Right ventricle myocardium inferior (tissue), 1 donor: ENCODE measurements at places on chromosomes 7 and 10. TPM values are rescaled to one million over a fixed set of nuclear protein-coding genes. Genes with fewer than 3 reads are reported as not detected.

DNA sequence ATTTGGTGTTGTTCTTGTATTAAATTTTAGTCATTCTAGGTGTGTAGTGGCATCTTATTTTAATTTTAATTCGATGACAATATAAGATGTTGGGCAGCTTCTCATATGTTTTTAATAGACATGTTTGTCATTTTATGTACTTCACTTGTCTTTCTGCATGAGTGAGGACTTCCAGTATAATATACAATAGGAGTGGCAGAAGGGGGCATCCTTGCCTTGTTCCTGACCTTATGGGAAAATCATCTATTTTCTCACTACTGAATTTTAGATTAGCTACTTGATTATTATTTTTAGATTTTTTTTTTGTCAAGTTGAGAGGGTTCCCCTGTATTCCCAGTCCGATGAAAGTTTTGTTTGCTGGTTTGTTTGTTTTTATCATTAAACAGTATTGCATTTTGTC is 495.2 kb upstream of the GRM3 start:
- no peak for DNase-seq

- DNase-seq, result no peak
Observed at GRCh38 chr10:416091-416515, 273.4 kb downstream of the DIP2C start.

The FBXW4 gene
- total RNA-seq, result 93.2 TPM

- DNase-seq, result no peak
Observed at GRCh38 chr7:70268179-70268578, 669.9 kb downstream of the AUTS2 start.

- no peak for DNase-seq
Observed at GRCh38 chr10:112546474-112546873, 99.5 kb downstream of the VTI1A start.

DNA sequence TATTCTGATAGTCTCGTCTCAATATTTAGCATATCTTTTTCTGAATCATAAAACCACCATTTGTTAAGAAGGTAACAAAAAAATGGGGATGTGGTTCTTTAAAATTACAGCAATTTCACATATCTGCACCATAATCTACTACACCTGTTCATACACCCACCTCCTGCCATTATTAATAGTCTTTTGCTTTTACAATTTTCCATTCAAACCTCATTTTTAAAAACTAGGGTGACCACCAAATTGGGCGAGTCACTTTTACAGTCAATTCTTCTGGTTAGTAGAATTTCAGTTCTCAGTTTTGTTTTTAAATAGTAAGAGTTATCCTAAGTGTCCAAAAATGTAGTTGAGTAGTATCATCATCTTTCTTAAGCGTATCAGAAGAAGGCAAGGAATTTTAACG is 48.4 kb upstream of the GSAP start:
- no peak for DNase-seq

The SORCS1 gene
- 2.9 TPM for total RNA-seq

The CPXM2 gene
- total RNA-seq, result 4.6 TPM

- no peak for DNase-seq
Observed at GRCh38 chr10:17905491-17905890, 46.2 kb upstream of the SLC39A12 start.

DNA sequence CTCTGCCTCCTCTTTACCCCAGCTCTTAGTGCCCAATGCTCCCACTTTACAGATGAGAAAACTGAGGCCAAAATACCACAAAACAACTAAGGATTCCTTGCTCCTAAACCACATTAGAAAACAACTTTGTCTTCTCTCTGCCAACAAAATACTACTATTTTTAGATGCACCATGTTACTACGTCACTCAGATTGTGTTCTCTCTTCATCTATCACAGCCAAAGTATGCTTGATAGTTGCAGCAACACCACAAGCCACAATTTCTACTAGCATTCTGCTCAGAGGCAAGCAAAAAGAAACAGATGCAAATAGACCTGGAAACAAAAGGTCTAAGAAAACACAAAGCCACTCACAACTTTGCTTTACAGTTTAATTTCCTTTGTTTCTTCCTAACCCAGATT is 3.3 kb upstream of the PDE1C start:
- no peak for DNase-seq

DNA sequence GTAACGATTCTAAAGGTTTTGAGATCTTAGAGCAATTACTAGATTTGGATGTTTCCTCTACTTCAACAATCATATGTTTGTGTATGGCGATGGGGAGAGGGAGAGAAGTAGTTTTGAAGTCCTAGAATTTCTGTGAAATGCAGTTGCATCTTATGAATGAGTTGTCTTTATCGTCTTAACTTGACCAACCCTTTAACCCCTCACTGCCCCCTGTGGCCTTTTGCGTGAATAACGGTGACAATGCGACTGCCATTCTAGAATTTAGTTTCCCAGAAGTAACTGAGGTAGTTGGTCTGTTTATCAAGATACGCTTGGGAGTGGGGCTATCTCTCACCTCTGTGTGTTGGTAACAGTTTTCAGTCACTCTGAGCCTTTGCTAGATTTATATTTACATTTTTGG is 204.6 kb downstream of the HDAC9 start:
- DNase-seq, result no peak

The SCART1 gene
- 0.30 TPM for total RNA-seq

The GPR37 gene
- total RNA-seq, result not detected

GRCh38 chr10:82171899-82172298 is 296.9 kb downstream of the NRG3 start:
- no peak for DNase-seq

The ANXA8 gene
- 1.1 TPM for total RNA-seq

GRCh38 chr10:43037942-43038782 is 38.7 kb upstream of the RET start:
- DNase-seq, result no peak

The SPDYE2B gene
- total RNA-seq, result not detected

- DNase-seq, result no peak
Observed at GRCh38 chr7:115662676-115663075, 367.9 kb downstream of the TFEC start.

- DNase-seq, result peak; percentile 48
Observed at GRCh38 chr10:72001033-72001395, 36.8 kb downstream of the CHST3 start.

GRCh38 chr10:90526721-90527120 is 331.1 kb downstream of the HTR7 start:
- DNase-seq, result no peak

- no peak for DNase-seq
Observed at GRCh38 chr10:123045961-123046731, 37.3 kb downstream of the ACADSB start.

DNA sequence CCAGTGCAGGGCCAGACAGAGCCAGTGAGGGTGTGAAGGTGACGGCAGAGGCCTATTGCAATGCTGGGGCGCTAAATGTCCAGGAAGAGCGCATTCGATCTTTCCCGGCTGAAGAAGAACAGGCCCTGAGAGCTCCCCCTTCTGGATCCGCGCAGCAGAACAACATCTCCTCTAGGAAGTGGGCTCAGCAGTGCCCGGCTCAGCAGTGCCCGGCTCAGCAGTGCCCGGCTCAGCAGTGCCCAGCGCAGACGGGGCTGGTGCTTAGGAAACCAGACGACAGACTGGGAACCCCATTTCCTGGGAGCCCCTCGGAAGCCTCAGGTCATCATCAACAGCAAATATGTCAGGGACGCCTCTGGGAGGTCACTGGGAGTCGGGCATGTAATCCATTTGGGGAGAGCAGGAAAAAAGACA is 4.7 kb upstream of the NOS3 start:
- DNase-seq, result peak; percentile 68

DNA sequence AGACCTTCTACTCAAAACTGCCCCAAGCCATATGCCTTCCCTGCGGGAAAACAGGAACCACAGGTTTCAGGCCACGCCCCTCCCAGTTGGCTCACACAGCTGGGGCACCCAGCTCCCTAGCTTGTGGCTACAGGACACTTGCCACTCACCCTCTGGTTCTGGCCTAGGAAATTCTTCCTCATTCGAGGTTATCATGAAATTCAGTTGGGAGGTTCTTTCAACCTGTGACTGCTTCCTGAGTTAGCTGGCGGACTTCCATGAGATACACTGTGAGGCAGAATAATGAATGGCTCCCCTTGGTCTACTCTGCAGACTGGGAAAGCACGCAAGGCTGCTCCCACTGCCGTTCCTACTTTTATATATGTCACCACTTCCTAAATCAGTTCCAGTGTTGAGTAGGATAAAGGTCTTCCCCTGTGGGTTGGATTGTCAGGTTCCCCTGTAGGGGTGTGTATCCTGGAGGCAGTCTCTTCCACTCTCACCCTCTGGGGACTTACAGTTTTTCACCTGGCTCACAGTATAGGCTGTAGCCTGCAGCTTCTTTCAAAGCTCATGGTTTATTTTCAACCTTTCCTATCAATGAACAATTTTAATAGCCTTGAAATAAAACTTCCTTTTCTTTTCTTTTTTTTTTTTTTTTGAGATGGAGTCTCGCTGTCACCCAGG is 37.0 kb downstream of the GPR22 start:
- DNase-seq, result no peak

- DNase-seq, result no peak
Observed at GRCh38 chr10:51106311-51106945, 32.1 kb downstream of the PRKG1 start.

GRCh38 chr7:6273380-6273837 is 985 bp upstream of the CYTH3 start:
- no peak for DNase-seq

DNA sequence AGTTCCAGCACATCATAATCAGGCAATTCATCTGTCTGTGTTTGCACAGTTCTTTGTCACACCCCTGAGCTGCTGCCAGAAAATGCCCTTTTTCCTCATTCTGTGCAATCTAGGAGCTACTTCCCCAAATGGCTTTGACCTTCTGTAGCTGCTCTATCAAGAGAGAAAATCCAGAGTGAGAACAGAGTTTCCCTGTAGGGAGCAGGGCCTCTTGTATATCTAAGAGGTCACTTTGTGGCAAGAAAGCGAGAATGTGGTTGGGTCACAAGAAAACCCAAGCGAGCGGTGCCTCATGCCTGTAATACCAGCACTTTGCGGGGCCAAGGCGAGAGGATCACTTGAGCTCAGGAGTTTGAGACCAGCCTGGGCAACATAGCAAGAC is 24.3 kb downstream of the SLC29A3 start:
- no peak for DNase-seq

The GATA3 gene
- 1.3 TPM for total RNA-seq

The AKR1B1 gene
- total RNA-seq, result 232 TPM

- no peak for DNase-seq
Observed at GRCh38 chr7:23938937-23939552, 229.0 kb downstream of the STK31 start.

DNA sequence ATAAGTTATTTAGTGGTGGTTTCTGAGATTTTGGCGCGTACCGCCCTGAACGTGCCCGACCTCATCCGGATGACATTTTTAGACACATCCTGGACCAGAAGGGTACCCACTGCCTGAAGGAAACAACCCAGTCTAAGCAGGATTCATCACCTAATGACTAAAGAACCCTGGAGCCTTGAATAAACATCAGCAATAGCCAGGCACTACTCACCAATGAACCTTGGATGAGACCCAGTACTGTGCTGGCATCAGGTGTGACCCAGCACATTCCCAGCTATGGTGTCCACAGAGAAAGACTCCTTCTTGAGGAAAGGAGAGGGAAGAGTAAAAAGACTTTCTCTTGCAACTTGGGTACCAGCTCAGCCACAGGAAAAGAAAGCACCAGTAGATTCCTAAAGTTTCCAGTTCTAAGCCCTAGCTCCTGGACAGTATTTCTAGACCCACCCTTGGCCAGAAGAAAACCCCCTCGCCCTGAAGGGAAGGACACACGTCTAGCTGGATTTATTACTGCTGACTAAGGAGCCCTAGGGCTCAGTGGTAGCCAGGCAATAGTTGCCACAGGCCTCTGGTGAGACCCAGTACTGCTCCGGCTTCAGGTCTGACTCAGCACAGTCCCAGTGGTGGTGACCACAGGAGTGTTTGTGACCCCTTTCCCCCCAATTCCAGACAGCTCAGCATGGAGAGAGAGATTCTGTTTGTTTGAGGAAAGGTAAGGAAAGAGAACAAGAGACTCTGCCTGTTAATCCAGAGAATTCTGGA is 32.5 kb downstream of the ZNF277 start:
- no peak for DNase-seq

DNA sequence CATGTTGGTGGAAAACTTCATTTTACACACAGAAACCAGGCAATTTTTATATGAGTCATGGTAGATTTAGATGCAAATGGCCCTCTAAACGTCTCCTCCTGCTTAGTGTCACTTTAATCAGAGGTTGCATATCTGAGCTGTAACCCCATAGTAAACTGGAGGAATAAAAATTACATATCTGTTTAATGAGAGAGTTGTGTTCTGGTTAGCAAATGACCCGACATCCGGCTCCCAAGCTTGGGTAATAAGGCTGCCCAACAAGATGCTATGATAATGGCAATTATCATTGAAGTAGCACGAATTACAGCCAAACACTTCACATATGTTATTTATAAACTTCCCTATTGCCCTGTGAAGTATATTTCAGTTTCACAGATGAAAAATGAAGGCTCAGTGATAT is 10.6 kb upstream of the ADAM12 start:
- no peak for DNase-seq

The IL2RA gene
- total RNA-seq, result 3.8 TPM

The SEMA3C gene
- 67.8 TPM for total RNA-seq

GRCh38 chr7:40760987-40761386 is 626.2 kb downstream of the SUGCT start:
- no peak for DNase-seq
